AG09319 (cell line): ENCODE measurements at places on chromosomes 2 and 18.

GRCh38 chr2:154097833-154098398 lies 226.2 kb downstream of the GALNT13 start:
- no peak for DNase-seq

DNA sequence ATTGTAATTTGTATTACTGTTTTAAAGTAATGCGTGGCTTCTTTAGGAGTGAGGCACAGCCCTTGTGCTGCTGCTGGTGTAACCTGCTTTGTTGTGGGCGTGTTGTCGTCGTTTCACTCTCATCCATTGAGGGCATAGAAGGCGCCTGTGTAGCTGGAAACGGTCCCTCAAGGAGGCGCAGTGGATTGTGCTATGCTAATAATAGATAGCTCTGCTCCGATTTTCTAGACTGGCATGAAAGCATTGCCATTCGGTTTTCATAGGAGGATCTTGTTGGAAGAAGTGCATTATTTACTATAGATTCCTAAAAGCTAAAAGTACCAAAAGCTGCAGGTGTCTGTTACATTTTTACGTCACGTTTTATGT lies 17.9 kb downstream of the RAB12 start:
- no peak for DNase-seq

- no peak for DNase-seq
These were observed 18.7 kb downstream of the DYSF start for GRCh38 chr2:71472019-71472418.

DNA sequence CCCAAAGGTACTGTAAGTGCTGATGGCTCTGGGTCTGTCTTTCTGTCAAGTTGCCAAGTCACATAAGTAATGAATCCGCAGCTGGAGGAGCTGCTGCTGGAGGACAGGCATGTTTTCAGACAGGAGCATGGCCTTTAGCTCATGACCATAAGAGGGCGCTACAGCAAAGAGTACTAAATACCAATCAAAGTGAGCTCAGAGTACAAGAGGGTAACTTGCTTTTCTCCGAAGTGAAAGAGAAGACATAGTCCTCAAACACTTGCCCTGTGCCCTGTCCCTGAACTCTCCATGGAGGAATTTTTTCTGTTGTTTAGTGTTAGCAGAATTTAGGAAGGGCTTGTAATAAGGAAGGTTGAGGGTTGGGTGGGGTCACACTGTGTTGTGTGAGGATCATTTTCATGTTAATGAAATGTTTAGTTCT lies 58.0 kb upstream of the EML6 start:
- DNase-seq, result no peak

- no peak for DNase-seq
These were observed 797.4 kb downstream of the CNTNAP5 start for GRCh38 chr2:124822516-124822915.

DNA sequence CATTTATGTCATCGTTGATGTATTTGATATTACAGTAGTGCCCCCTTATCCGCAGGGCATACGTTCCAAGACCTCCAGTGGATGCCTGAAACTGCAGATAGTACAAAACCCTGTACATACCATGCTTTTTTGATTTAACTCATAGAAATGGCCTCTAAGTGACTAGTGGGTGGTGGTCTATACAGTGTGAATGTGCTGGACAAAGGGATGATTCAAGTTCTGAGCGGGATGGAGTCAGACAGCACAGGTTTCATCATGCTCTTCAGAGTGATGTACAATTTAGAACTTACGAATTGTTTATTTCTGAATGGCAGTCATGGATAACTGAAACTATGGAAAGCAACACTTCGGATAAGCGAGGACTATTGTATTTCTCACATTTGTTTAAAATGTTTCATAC lies 473.1 kb upstream of the FANCL start:
- no peak for DNase-seq

GRCh38 chr2:174888646-174889271 lies 116.4 kb downstream of the CHN1 start:
- no peak for DNase-seq

DNA sequence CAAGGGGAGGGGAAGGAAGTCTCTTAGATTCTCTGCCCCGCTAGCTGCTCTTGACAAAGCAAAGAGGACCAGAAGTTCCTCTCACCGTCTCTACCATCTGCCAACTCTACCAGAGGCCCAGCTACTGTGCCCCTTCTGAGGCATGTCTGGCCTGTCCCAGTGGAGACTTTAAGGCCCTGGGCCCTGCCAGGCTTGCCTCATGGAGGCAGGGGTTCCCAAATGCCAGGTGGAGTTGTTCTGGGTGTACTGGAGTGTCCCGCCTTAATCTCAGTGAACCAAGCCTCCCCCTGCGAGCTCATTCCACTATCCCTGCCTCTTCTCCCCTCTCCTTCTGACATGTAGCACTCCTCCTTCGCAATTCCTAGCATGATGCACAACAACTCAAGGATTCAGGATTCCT lies 2.2 kb downstream of the HOXD12 start:
- DNase-seq, result no peak

DNA sequence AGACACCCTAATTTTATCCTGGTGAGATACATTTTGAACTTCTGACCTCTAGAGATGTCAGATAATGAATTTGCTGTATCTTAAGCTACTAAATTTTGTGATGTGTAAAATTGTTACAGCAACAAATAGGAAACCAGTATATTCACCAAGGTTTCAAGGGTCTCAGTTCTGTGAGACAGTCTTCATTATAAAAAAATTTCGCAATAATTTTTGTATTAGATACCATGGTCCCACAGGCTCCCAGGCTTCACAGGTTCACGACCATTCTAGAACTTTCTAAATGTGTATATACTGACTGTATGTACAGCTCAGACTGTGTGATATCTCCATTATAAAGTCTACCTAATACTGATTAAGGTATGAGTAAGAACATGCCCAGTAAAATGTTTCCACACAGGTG lies 181.4 kb downstream of the ZNF804A start:
- DNase-seq, result no peak

GRCh38 chr2:111035830-111036441 lies 84.8 kb upstream of the BCL2L11 start:
- DNase-seq, result no peak

GRCh38 chr2:120607506-120607905 lies 128.2 kb upstream of the GLI2 start:
- DNase-seq, result no peak

DNA sequence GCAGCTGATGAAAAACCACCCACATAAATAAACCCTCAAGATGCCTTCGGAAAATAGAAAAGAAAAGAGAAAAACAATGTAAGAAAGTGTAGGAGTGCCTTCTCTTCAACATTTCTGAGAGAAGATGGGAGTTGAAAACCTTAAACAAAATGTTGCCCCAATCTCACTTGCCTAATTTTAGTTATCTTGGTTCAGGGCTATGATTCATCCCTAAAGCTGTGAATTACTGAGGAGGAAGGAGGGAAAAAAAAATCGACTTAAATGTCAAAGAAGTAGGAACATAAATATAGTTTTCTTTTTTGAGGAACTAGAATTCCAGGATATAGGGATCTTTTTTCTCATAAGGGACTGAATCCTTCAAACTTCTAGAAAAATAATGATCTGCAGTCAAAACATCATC lies 360.3 kb downstream of the TGIF1 start:
- no peak for DNase-seq

DNA sequence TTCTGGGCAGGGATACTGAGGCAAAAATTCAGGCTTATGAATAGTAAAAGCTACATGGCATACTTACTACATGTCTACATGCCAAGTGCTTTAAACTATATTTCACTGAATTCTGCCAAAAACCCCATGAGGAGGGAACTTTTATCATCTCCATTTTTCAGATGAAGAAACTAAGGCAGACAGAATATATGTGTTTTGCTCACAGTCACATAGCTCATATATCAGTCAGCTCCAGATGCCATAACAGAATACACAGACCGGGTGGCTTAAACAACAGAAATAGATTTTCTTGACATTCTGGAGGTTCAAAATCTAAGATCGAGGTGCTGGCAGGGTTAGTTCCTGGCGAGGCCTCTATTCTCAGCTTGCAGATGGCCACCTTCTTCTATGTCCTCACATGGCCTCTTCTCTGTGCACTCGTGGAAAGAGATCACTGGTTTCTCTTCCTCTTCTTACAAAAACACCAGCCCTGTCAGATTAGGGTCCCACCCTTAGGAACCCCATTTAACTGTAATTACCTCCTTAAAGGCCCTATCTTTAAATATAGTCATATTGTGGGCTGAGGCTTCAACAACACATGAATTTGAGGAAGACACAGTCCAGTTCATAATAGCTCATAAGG lies 27.1 kb upstream of the CREB1 start:
- no peak for DNase-seq

- no peak for DNase-seq
These were observed 25.7 kb downstream of the SCN7A start for GRCh38 chr2:166468124-166469024.

- no peak for DNase-seq
These were observed 47.6 kb upstream of the TMEM87B start for GRCh38 chr2:112007493-112007892.

DNA sequence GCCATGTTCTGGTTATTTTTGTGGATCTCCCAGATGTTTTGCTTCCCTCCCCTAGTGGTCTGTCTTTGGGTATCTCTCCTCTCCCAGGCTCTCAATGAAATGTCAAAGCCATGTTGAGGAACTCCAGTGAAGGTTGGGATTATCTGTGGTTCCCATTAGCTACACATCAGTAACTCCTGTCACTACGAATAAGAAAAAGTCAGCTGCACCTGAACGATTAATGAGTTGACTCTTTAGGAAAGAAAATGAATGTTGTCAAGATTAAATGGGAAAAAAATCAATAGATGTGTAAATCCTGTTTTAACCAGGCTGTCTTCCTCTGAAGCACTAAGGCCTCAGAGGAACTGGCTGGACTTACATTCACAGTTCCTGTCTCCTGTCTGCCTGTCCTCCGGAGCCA lies 94.0 kb upstream of the DAPL1 start:
- no peak for DNase-seq

- no peak for DNase-seq
These were observed 117.1 kb upstream of the BOD1L2 start for GRCh38 chr18:57029761-57030160.

DNA sequence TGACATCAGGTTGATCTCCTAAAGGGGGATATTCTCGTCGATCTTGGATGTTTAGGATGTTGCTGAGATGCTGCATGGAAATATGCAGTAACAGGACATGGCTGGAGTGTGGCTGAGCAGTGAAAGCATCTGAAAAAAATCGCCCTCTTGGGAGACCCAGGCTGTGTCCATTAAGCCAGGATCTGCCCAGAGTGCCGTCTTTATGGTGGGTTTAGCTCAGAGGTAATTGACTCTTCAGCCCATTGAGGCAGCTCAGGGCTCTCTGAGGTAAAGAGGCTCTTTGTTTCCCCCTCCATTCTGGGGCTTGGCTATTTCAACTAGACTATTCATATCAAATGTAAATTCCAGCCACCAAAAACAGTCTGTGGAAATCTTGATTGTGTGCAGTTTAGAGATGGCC lies 26.5 kb downstream of the OSBPL6 start:
- no peak for DNase-seq

- DNase-seq, result no peak
These were observed 21.7 kb upstream of the UGP2 start for GRCh38 chr2:63819765-63820717.

- DNase-seq, result no peak
These were observed 256.6 kb downstream of the PIEZO2 start for GRCh38 chr18:10892786-10893185.

- no peak for DNase-seq
These were observed 299.6 kb upstream of the FANCL start for GRCh38 chr2:58540681-58541080.
